DMS 273 treated with DMSO at 0.1 percent for 48 hours (cell line): ENCODE measurements at places on chromosomes 12 and 14.
A peak's percentile ranks its signal among the peaks of the same experiment; 100 is the strongest.

DNA sequence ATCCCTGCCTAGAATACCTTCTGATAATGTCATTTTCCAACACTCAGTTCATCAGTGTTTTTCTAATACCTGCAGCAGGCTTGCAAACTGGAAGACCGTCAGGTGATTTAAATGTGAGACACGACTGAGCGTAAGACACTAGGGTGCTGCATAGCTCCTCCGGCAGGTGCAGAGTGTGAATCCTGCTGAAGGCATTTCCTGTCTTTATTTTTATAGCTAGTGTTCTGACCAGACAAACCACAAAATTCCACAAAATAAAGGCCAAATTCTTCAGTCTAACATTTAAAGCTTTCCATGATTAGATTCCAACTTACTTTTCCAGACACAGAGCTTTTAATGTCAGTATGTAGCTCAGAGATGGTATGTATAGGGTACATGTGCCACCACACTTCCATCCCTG is 70.7 kb downstream of the BBS10 start:
- DNase-seq: no peak

DNA sequence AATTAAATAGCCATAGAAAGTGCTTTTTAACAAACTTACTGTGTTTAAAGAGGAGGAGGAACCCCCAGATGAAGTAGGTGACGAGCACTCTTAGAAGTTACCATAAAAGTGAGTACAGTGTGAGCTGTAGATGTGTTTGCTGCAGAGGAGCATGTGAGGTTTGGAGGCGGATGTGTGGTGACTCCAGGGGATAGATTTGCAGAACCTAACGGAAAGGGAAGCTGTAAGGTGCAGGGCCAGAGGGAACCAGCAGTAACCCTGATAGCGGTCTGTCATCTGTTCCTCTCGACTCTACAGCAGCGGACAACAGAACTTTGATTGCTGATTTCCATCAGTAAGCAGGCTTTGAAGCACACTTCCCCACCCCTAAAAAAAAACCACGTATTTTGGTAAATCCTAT is 5.2 kb downstream of the CALM1 start:
- no peak for DNase-seq

- no peak for DNase-seq
Measured at GRCh38 chr12:6782119-6782518, 7.2 kb upstream of the CD4 start.

DNA sequence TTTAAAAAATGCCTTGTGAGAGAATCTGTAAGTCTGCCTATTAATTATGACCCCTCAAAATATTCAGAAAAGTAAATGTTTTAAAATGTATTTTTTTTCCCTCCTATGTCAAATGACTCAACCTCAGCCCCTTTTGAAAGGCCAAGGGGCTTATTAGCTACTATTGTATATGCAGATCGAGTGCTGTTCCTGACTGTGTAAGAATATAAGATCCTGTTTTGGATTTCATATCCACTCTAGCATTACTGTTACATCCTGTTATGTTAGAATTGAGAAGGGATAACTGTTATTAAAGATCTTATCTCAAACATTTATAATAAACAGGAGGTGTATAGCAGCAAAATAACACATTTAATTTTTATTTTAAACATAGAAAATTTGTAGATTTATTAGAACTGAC is 46.6 kb upstream of the TPH2 start:
- no peak for DNase-seq

DNA sequence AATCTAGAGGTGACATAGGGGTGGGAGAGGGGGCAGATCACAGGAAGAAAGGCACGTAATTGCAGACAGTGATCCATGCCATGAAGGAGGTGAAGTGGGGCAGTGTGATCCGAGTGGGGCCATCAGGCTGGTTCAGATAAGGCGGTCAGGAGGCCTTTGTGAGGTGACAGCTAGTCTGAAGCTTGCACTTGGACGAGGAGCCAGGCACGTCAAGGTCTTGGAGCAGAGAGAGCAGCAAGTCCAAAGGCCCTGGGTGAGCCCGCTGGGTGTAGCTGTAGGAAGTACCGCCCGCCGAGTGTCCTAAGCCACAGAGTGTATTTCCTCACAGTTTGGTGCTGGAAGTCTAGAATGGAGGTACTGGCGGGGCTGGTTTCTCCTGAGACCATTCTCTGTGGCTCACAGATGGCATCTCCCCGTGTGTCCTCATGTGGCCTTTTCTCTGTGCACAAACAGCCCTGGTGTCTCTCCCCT is 23.6 kb downstream of the RHOF start:
- DNase-seq: no peak

- peak; percentile 83 for DNase-seq
Measured at GRCh38 chr14:104202259-104203070, 64.1 kb downstream of the KIF26A start.

- DNase-seq: no peak
Measured at GRCh38 chr12:11681207-11681606, 31.7 kb downstream of the ETV6 start.

DNA sequence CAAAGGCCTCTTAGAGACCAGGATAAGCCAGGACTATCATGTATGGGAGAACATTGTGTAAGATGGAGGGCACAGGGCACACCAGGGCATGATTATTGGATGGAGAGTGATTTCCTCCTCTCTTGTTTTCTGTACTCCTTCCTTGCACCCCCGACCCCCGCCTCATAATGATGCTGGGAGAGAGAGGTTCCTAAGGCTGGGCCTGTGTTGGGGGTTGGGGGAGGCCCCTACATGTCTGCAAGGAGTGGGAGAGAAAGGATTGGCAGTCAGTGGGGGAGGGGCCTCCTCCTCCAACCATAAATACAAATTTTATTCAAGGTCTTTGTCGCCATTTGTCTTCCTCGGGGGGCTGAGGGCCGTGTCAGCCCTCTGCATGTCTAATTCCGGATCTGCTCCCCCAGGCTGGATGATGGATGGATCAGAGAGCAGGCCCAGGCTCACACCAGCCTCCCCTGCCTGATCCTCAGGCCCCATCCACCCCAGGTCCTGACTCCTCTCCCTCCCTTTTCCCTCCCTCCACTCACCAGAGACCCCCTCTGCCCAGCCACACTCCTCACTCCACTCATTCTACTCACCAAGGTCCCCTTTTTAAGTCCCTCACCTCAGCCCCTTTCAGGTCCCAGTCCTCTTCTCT is 2.0 kb upstream of the C1QL4 start:
- no peak for DNase-seq

DNA sequence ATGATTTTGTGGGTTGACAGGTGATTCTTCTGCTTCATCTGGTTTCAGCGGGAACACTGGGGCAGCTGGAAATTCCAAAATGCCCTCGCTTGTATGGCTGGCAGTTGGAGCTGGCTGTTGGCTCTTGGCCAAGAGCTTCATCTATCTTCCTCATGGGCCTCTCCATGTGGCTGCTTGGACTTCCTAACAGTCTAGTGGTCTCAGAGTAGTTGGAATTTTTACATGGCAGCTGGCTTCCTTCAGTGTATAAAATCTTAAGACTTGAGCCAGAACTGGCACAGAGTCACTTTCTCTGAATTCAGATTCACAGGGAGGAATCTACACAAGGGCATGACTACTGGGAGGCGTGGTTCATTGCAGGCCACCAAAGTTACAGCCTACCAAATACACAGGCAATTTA is 204.9 kb upstream of the RMST start:
- DNase-seq: no peak

DNA sequence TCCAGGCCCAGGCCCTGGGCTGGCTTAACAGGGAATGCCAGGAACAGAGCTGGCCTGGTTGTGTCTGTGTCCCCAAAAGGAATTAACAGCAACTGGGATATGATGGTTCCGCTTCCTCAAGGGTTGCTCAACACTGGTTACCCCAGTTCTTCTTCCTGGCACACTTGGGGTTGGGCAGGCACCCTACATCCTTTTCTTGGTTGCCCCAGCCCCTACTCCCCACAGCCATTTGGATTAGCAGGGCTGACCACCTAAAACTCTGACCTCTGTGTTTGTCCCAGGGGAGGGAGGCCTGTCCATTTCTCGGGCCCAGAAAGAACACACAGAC is 30.8 kb downstream of the NCKAP5L start:
- no peak for DNase-seq

DNA sequence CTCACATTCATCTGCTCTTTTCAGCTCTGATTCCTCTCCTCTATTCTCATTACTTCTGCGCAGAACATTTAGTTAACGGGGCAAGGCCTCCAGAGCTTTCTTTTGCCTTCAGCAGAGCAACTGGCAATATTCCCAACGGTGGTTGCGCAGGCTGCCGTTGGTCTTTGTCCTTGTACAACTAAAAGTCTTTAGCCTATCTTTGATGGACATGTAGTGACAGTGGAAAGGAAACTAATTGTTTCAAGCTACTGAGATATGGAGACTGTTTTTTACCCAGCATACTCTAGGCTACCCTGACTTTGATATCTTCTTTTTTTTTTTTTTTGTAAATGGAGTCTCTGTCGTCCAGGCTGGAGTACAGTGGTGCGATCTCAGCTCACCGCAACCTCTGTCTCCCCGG is 12.6 kb downstream of the R3HDM2 start:
- no peak for DNase-seq

DNA sequence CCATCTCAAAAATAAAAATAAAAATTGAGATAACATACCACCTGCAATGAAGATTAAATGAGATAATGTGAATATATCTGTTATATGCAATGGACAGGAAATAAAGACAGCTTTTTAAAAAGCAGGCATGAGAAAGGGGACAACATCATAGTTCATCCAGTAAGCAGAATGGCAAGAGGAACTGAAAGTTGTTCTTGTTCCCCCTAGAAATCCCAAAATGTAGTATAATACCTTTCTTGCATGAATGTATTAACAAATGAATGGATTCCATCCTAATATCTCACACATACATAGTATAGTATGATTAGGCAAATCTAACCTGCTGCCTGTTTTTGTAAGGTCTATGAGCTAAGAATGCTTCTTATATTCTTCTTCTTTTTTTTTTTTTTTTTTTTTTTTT is 31.4 kb downstream of the FGD6 start:
- no peak for DNase-seq

DNA sequence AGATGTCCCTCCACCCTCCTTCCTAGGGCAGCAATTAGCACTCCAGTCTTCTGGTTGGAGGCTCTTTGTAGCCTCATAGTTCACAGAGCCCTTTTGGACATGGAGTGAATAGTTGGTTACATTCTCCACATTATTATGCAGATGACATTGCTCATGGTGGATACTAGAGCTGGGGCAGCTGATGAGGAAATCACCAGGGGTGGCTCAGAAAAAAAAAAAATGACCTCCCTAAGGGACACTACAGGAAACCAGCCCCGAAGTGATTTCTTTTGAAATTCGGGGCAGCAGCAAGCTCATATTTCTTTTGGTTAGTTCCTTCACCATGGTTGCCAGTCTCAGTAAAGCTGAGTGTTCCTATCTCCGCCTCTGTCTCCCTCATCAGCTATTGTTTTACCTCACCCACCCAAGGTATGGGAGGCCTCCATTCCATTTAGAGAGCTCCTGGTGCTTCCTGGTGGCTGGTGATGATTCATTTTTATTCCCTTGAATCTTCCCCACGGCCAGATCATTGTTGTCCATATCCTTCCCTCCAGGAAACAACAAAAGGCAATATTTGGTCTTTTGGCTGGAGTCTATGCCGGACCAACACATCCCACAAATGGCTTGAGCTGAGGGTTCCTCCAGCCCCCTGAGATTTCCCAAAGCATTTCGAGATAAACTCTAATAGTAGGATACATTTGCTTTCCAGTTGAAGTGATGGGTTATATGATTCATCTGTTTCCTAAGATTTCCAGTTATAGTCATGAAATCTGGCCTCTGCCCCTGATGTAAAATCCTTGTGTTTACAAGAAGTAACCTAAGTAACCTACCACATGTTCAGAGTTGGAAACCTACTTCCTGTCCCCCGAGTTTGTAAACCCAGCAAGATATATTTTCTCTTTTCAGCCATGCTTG is 56.2 kb upstream of the NID2 start:
- DNase-seq: no peak

DNA sequence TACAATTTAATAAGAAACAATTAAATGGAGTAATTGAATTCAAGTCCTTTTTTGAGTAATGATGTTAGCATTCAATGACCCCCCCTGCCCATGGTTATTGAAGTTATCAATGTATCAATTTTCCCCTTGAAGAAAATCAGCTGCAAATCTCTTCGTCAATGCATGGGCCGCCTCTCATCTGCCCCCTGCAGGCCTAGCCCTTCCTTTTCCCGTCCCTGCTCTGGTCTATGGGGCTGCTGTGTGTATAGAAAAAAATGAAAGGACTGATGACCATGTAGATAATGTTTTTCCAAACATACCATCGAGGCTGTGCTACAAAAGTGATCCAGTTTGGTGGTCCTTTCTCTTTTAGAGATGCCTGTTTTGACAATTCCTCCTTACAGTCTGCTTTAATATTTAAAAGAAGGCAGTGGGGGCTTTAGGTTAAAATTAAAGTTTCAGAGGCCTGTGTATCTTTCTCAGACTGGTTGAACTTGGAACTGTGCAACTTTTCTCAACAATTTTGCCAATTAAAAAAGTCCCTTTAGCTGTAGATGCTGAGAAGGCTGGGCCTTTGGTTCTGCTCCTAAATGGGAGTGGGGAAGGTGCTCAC is 98.4 kb downstream of the APAF1 start:
- no peak for DNase-seq

- DNase-seq: no peak
Measured at GRCh38 chr12:93108985-93109384, 179.9 kb upstream of the EEA1 start.
